ENCODE measurements at places on chromosomes 3 and 15.
A peak's percentile ranks its signal among the peaks of the same experiment; 100 is the strongest.

- DNase-seq, result no peak
Measured at GRCh38 chr15:87687523-87687870, 569.0 kb downstream of the NTRK3 start.

- no peak for DNase-seq
Measured at GRCh38 chr15:35507932-35508638, 37.9 kb downstream of the DPH6 start.

GRCh38 chr15:68691705-68692104 lies 112.9 kb downstream of the CORO2B start:
- no peak for DNase-seq

DNA sequence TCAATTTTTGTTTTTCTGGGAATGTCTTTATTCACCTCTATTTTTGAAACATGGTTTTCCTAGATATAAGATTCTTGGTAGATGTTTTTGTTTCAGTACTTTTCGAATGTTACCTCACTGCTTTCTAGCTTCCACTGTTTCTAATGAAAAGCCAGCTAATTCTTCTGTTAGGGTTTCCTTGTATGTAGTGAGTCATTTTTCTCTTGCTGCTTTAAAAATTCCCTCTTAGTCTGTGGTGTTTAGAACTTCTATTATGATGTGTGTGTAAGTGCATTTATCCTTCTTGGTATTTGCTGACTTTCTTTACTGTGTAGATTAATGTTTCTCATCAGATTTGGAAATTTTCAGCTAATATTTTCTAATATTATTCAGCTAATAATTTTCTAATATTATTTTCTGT lies 151.1 kb upstream of the OSTN start:
- no peak for DNase-seq

DNA sequence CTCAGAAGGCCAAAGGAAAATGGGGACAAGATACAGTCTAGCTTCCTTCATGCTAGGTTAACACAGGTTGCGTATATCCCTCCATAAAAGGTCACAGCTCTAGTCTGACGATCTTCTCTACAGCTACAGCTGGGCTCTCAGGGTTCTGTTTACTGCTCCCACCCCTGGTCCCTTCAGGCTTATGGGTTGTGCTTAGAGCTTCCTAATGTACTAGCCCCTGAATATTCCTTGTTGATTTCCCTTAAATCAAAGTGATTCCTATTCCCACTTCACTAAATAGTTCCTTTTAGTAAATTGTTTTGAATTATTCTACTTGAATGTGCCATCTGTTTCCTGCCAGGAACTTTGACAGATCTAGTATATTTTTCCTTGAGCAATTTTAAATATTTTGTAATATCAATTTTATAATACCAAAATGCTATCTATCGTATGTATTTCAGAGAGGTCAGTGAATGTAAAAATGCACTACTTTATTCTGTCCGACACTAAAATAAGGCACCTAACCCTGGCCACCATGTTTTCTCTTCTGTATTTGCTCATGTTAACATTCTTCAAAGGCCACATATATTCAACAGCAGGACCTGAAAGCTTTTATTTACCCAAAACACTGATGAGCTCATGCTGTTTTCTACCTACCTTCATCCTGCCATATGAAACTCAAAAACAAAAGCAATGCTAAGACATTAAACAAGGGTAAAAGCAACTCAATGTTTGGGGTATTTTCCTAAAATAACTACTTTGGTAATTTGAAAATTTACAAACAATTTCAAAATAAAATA lies 92.8 kb upstream of the TGFBR2 start:
- DNase-seq, result no peak

DNA sequence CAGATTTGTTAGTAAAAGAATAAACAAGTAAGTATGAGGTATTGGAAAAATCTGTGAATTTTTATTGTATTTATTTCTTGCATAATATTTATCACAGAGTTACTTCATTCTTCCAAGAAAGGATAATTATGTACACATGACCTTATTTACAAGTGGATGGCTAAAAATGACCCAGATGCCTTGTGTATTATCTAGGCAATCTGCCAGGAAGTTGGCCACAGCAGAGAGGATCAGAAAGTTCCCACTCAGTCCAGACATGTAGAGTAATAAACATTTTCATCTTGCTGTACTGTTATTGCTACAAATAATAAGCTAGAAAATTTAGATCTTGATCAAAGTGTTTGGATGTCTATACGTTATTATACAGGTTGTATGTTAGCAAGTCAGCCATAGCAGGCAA lies 317.1 kb downstream of the EPHA6 start:
- no peak for DNase-seq

DNA sequence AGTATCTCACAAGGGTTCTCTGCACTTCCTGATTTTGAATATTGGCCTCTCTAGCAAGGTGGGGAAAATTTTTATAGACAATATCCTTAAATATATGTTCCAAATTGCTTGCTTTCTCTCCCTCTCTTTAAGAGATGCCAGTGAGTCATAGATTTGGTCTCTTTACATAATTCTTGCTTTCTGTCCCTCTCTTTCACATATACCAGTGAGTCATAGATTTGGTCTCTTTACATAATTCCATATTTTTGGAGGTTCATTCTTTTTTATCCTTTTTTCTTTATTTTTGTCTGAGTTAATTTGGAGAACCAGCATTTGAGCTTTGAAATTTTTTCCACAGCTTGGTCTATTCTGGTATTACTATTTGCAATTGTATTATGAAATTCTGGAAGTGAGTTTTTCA lies 77.7 kb upstream of the NUDT16 start:
- DNase-seq, result no peak

DNA sequence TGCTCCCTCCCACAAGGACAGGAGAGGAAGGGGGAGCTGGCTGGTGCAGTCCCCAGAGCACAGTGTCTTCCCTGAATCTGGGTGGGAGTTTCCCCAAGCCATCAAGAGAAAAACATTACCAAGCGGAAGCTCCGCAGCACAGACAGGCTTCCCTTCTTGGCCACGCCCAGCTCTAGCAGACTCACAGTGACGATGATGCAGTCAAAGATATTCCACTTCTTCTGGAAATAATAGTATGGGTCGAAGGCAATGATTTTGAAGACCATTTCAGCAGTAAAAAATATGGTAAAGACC lies 76.7 kb downstream of the SCN10A start:
- no peak for DNase-seq

GRCh38 chr3:42518800-42519567 lies 16.5 kb downstream of the VIPR1 start:
- no peak for DNase-seq

GRCh38 chr15:37223089-37223488 lies 122.7 kb upstream of the MEIS2 start:
- no peak for DNase-seq

- DNase-seq, result no peak
Measured at GRCh38 chr15:77036537-77037387, 34.1 kb downstream of the TSPAN3 start.

DNA sequence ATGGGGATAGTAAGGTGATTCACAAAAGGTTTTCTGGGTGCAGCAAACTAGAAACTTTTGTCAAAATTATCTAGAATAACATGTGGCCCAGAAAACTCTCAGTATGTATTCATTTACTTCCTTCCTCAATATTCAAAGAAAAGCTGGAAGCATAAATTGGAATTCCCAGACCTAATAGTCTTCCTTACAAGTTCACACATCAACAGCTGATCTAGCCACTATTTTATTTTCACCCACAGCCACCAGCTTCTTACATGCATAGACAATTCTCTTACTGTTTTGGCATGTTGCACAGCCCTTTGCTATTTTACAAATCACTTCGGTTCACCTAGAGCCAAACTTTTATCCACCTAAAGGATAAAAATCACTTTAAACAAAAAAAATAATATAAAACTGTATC lies 647.8 kb upstream of the CCDC54 start:
- DNase-seq, result no peak

DNA sequence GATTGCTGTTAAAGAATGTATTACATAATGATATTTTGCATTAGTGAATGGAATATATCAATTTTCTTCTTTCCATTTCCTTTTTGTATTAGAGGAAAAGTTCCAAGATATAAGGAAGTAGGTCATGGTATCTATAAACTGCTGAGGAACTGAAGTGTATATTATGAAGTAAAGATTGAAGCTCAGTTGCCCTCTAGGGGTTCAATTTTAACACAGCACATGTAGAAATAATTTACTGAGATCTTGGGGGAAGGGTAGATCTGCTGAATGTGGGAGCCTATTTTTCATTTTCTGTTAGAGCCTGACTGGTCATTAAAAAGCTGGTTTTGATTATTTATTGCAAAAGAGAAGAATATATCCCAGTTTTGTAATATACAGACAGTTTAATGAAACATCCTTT lies 45.2 kb downstream of the CMC1 start:
- peak; percentile 32 for DNase-seq

GRCh38 chr3:36496684-36497633 lies 116.7 kb downstream of the STAC start:
- DNase-seq, result peak; percentile 72

DNA sequence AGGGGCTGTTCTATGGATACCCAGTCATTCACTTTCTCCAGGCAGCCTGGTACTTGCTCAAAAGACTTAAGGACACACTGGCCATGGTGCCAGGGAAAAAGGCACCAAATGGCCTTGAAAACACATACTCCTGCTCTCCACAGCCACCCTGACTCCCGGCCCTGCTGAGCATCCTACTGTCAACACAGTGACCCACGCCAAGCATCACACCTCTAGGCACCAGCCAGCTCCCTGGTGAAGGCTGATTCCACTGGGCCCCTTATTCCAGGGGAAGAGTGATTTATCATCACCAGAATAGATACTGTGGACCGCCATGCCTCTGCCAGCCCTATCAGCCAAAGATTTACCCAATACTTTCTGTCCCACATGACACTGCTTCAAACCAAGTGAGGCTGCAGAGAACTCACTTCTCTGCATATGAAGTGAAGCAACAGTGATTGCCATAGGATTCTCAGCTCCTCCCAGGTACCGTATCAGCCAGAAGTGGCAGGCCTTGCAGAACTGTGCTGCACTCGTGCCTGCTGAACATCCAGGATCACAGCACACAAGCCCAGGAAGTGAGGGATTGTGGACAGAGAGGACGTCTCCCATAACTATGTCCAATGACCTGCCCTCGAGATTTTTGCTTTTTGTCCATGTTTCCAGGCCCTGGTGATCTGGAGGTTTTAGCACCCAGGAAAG lies 63.7 kb downstream of the WHAMM start:
- no peak for DNase-seq

DNA sequence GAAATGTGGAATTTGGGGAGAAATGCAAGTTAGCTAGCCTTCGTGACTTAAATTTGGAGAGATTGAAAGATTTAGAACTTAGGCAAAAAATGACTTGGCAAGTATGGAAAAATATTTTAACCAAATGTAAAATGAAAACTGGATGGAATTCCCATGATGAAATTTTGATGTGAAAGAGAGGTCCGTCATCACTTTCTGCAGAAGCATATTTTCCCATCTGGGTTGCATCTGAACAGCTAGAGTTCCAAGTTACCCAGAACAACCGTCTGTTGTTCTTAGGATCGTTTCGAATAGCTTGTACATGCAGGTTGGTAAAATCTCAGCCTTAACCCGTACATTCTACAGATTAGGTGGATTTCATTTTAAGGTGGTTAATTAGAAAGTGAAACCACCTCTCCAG lies 136.3 kb downstream of the GHSR start:
- DNase-seq, result peak; percentile 33

GRCh38 chr3:51176923-51177322 lies 208.2 kb upstream of the MANF start:
- no peak for DNase-seq

- no peak for DNase-seq
Measured at GRCh38 chr3:152413240-152413639, 144.5 kb downstream of the MBNL1 start.

DNA sequence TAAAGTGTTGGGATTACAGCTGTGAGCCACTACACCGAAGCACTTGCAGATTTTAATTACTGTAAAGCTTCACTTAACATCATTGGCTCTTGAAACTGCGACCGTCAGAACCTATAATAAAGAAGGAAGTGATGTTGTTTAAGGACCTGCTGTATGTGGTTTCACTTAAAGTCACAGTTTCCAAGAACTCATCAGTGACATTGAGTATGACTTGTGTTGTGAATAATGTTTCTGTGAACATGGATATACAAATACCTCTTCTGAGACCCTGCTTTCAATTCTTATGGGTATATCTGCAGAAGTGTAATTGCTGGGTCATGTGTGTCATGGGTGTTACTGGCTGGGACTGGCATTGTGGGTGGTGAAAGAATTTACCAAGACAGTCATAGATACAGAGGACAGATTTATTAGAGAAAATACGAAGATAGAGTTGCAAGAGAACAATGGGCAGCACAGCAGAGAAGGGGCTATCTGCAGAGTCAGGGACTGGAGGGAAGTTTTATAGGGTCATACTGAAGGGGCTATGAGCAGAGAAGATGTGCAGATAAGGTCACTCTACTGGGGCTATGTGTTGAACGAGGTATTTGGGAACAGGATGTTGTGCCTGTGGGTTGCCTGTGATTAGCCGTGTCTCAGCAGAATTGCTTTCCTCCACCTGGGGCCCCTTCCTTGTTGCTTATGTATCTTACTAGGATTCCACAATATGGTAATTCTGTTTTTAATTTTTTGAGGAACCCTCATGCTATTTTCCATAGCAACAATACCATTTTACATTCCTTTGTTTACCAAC lies 4.5 kb downstream of the NDUFB5 start:
- no peak for DNase-seq

DNA sequence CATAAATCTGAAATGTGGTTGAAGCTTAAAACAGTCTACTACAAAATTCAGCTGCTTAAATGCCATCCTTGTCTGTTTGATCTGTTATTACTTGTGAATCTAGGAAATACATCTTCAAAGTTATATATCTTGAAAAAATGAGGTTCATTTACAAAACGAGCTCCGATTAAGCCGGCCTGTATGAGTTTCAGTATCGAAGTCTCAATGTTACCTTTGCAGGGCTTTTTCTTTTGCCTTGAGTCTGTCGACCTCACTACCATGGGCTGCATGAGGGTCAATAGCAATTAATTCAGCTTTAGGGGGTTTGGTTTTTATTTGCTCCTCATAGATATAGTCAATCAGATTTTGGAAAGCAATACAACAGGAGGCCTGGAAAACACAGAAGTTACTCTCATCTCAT lies 23.2 kb downstream of the ERICH6 start:
- DNase-seq, result no peak

DNA sequence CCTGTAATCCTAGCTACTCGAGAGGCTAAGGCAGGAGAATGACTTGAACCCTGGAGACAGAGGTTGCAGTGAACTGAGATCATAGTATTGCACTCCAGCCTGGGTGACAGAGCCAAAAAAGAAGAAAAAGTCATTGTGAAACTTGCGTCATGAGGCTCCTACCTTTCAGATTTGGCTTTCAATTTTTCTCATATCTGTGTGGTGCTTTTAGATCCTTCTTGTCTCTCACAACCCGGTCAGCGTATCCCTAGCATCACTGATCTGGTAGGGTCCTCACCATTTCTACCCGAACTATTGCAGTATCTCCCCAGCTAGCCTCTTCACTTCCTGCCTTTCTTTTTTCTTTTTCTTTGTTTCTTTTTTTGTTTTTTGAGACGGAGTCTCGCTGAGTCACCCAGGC lies 21.6 kb upstream of the GCNT3 start:
- no peak for DNase-seq

GRCh38 chr3:142609136-142609535 lies 12.9 kb downstream of the PLS1 start:
- DNase-seq, result no peak

Data from AG20443 (cell line).